ENCODE measurements at places on chromosomes 6 and 20.

DNA sequence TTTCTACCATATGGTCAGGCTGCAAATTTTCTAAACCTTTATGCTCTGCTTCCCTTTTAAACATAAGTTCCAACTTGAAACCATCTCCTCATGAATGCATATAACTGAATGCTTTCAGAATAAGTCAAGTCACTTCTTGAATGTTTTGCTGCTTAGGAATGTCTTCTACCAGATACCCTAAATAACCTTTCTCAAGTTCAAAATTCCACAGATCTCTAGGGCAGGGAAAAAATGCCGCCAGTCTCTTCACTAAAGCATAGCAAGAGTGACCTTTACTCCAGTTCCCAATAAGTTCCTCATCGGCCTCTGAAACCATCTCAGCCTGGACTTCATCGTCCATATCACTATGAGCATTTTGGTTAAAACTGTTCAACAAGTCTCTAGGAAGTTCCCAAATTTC is 1011.2 kb upstream of the CITED2 start:
- no peak for DNase-seq

DNA sequence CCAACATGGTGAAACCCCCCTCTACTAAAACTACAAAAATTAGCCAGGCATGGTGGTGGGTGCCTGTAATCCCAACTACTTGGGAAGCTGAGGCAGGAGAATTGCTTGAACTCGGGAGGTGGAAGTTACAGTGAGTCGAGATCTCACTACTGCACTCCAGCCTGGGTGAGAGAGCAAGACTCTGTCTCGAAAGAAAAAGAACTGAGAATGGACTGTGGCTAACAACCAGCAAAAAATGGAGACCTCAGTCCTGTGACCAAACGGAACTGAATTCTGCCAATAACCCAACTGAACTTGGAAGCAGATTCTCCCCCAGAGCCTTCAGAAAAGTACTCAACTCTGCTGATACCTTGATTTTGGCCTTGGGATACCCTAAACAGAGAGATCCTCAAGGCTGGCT is 604.5 kb downstream of the DOK5 start:
- DNase-seq = no peak

DNA sequence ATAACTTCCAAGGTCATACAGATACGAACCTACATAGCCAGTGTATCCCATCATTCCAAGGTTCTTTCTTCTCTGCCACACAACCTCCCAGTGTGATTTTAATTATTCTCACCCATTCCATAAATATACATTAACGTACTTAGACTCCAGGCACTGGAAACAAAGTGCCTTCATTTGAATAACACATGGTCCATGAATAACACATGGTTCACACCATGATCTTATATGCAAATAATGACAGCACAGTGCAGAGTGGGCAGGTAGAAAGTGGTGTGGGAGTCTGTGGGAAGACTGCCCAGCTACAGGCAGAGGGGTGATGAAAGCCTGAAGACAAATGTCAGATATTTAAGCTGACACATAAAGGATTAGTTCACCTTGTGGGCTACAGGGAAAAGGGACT is 425.2 kb downstream of the HACE1 start:
- no peak for DNase-seq

DNA sequence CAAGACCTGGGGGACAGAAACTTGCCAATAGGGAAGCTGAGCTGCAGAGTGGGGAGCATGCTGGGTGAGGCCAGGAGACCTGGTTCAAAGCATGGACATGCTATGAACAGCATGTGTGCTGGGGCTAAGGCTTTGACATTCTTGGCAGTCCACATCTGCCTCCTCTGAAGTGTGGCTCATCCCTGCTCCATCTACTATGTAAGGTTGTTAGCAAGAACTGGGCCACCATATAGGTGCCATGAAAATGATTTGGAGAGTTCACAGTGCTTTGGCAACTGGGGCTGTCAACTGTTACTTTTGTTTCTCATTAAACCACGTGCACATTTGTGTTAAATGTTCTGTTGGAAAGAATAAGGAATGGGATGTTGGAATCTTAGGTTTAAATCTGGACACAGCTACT is 311.1 kb downstream of the CDC5L start:
- DNase-seq = no peak

All from NCI-H2081 treated with DMSO at 0.1 percent for 48 hours (cell line).